Esophagus mucosa (tissue), 1 donor: ENCODE measurements at places on chromosomes 5 and 9.

- ATAC-seq = no peak
Observed at GRCh38 chr9:95459851-95460517, 56.8 kb downstream of the PTCH1 start.

GRCh38 chr9:79165020-79165780 lies 406.6 kb upstream of the TLE4 start:
- peak; percentile 88 for ATAC-seq

DNA sequence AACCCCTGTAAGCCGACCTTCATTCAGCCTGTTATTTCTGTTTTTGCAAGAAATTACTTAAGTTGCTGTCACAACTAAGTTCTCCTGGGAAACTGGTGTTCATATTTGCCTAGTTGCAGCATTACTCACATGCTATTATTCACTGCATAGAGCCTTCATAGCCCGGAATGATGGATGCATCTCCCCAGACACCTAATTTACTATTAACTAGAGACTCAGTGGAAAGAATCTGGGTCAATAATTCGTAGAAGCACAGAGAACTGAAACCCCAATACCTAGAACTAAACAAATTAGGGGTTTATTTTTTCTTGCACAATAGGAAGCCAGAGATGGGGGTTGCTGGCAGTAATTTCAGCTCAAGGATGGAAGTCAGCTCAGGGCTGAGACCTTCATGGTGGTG lies 45.7 kb upstream of the FAM170A start:
- ATAC-seq = no peak

- no peak for ATAC-seq
Observed at GRCh38 chr5:83723031-83723430, 2.4 kb upstream of the HAPLN1 start.

- ATAC-seq = no peak
Observed at GRCh38 chr9:79014929-79015699, 556.7 kb upstream of the TLE4 start.

GRCh38 chr9:134943411-134943810 lies 25.7 kb upstream of the FCN1 start:
- ATAC-seq = no peak

GRCh38 chr5:34703767-34704713 lies 47.9 kb downstream of the RAI14 start:
- ATAC-seq = no peak
